ENCODE measurements at places on chromosomes 11 and 22.

GRCh38 chr22:25574736-25575135, 10.3 kb downstream of the GRK3 start:
- H3K4me1 ChIP-seq: no peaks in the 10 kb centered on the region
- no peak overlapping the region for H3K4me3 ChIP-seq
- no peaks in the 10 kb centered on the region for H3K27me3 ChIP-seq
- no peaks in the 10 kb centered on the region for H3K36me3 ChIP-seq

GRCh38 chr11:118820412-118821357, 29.7 kb upstream of the DDX6 start:
- no peaks in the 10 kb centered on the region for H3K27me3 ChIP-seq
- H3K27ac ChIP-seq: no peak overlapping the region
- H3K4me1 ChIP-seq: no peaks in the 10 kb centered on the region
- peak; percentile 87 for DNase-seq
- no peak overlapping the region for H3K4me3 ChIP-seq

DNA sequence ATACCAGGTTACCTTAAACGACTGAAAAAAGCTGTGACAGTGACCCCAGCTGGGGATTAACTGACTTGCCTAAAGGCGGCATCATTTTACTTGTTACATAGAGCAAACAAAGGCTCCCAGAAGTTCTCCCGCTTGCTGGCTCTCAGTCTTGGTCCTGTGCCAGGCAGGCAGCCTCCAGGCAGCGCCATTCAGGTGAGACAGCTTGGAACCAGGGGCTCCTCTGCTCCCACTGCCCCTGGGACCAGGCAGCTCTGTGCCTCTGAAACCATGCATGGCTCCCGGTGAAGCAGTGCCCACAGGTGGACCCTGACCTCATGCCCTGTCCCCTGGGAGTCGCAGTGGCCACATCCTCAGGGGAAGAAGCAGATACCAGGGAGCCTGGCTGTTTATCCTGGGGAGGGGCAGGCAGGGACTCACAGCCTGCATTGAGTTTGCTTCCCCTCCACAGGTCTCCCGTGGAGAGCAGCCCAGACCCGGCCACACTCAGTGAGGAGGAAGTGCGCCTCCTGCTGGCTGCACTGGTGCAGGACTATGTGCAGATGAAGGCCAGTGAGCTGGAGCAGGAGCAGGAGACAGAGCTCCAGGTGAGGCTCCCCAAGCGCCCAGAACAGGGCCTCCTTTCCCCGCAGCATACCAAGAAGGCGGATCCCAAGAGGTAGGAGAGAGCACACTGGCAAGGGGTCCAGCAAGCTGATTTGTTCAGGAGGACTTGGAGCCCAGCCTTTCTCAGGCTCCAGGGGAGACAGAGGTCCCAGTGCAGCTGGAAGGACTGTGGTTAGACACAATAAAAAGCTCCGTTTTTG, 15.6 kb upstream of the CYP2R1 start:
- H3K4me3 ChIP-seq: no peak overlapping the region
- peaks cover 12% of the 10 kb centered on the region for H3K4me1 ChIP-seq
- DNase-seq: peak; percentile 92
- H3K36me3 ChIP-seq: no peaks in the 10 kb centered on the region
- H3K27me3 ChIP-seq: no peaks in the 10 kb centered on the region
- H3K27ac ChIP-seq: no peak overlapping the region

DNA sequence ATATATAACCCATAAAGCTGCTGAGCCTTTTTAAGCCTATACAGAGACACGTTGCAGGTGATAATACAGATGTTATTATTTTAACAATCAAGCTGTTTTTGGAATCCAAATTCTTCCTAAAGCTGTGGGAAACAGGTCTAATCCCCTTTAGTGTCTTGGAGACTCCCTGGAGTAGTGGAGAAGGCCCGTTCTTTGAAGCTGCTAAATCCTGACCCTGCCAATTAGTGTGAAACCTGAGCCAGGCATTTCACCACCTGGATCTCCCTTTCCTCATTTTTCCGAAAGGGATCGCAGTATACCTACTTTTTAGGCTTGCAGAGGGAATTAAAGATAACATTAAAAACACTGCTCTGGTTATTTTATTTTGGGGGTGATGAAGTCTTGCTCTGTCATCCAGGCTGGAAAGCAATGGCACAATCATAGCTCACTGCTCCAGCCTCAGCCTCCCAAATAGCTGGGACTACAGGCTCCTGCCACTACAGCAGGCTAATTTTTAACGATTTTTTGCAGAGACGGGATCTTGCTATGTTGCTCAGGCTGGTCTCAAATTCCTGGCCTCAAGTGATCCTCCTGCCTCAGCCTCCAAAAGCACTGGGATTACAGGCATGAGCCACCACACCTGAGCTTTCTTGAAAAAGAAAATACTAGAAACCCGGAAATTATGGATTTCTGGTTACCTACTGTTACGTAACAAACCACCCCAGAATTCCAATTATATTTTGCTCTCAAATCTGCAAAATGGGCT, 1.7 kb upstream of the EIF4ENIF1 start:
- H3K36me3 ChIP-seq: peaks cover 10% of the 10 kb centered on the region
- peaks cover 33% of the 10 kb centered on the region for H3K4me1 ChIP-seq
- H3K4me3 ChIP-seq: peak overlapping the region; percentile 90
- DNase-seq: no peak
- H3K27ac ChIP-seq: peak overlapping the region; percentile 98

DNA sequence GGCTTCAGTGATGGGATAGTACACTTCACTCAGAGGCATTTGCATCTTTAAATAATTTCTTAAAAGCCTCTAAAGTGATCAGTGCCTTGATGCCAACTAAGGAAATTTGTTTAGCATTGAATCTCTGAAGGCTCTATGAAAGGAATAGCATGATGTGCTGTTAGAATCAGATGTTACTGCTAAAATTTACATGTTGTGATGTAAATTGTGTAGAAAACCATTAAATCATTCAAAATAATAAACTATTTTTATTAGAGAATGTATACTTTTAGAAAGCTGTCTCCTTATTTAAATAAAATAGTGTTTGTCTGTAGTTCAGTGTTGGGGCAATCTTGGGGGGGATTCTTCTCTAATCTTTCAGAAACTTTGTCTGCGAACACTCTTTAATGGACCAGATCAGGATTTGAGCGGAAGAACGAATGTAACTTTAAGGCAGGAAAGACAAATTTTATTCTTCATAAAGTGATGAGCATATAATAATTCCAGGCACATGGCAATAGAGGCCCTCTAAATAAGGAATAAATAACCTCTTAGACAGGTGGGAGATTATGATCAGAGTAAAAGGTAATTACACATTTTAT, 4.6 kb downstream of the MALAT1 start:
- H3K27ac ChIP-seq: peak overlapping the region; percentile 100
- peaks cover 58% of the 10 kb centered on the region for H3K36me3 ChIP-seq
- DNase-seq: no peak
- H3K4me3 ChIP-seq: peak overlapping the region; percentile 79
- peaks cover 32% of the 10 kb centered on the region for H3K4me1 ChIP-seq
